ENCODE measurements at places on chromosomes 7 and 10.

DNA sequence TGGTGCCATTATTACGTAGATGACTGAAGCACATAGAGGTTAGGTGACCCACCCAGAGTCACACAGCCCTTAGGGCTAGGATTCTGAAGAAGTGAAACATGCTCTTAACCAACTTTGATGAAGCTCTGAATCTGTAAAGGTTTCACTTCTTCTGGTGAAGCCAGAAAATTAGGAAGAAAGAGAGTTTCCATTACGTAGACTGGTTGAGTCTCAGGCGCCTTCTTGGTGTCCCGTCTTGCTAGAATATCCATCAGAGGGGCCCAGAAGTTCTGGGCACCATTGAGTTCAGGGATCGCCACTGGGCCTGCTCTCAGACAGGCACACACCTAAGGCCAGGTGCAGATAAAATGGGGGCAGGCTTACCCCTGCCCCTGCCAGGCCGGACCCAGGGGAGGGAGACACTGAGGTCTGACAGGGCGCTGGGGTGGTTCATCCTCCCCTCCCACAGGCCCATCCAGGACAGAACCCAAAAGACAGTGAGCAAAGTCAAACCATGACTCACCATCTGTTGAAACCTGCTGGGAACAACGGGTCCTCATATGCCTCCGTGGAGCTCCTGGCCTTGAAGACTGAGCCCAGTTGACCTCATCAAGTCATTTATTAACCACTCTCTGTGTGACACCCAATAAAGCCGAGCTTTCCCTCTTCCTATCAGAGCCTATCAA is 33.2 kb downstream of the DRGX start:
- no peak for DNase-seq

- no peak for DNase-seq
Observed at GRCh38 chr7:23852135-23852534, 142.1 kb downstream of the STK31 start.

GRCh38 chr10:7184660-7185366 is 226.0 kb downstream of the SFMBT2 start:
- DNase-seq = no peak

DNA sequence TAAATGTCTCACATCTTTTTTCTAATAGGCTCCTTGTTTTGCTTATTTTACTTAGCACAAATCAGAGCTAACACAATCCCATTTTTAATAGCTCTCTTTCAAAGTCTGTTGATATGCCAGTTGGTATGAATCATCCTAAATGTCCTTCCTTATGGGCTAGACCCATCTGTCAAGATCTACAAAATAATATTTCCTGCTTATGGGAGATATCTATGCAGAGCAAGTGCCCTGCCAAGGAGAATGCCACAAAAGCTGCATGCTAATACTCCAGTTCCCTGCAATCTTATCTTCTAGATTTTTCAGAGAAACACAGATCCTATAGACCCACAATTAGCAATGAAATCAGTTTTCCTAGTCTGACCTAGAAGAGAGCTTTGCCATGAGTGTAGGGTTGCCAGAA is 230.8 kb upstream of the NPVF start:
- DNase-seq = no peak

All from fibroblast of skin of abdomen (primary cell).